ENCODE measurements at places on chromosomes 6 and 20.

- no peak for DNase-seq
These were observed 6.1 kb downstream of the AMD1 start for GRCh38 chr6:110880651-110881050.

DNA sequence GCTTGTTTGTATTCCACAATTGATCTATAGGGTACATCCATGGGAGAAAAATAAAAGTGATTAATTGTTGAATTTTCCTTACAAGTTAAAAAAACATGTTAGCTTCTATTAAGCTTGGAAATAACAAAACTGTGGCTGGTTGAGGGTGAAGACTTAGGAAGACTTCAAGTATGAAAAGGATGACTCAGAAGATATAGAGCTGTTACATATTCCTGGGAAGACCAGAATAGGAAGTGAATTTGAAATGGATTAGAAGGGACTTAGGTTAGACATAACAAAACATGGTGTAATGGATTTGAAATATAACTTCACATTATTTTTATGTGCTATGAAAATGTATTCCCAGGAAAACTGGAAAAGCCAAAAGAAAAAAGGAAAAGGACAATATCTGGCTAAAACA, 732.2 kb downstream of the HDGFL1 start:
- DNase-seq = no peak

- DNase-seq = peak; percentile 50
These were observed 28.0 kb upstream of the ZNF217 start for GRCh38 chr20:53621482-53622246.

DNA sequence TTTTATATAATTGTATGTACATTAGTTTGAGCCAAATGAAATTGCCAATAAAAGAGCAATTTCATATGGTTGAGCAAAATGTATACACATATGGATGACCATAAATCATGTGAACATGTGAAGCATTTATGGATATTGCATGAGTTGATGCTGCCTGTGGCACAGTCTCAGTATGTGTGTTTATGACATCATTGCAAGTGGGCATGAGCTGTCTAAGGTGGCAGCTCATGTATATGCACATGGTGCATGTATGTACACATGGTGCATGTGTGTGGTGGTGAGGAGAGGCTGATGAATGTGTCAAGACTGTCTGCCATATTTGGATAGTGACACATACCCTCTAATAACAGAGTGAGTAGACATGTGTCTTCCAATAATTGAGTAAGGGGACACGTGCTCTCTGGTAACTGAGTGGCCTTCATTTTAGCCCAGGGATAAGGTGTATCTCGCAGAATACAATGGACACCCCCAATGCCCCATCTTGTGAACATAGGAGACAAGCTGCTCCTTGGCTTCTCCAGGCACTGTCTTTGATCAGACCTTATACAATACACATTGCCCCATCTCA, 208.8 kb downstream of the DHX35 start:
- DNase-seq = no peak

DNA sequence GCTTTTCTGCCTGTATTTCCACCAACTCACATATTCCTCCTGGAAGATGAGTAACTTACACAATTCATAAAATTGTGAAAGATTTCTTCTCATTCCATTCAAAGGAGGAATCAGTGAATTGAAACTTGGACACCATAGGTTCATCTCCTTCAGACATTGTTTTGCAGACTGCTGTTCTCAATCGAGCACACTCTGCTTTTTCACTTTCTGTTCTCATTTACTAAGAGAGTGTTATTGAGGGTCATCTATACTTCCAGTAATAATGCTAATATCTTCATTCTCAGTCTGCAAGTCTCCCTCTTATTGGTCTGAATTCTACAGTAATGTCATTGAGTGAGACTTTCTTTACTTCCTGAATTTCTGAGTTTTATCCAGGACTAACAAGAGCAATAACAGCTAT, 67.5 kb upstream of the FUT9 start:
- DNase-seq = no peak

- DNase-seq = no peak
These were observed 85.4 kb downstream of the CBFA2T2 start for GRCh38 chr20:33575282-33575681.

GRCh38 chr6:16741112-16742016, 19.9 kb downstream of the ATXN1 start:
- no peak for DNase-seq

All from pancreas (tissue), 10 donors.